A549 treated with DMSO at 1 μM for 4 hours (cell line): ENCODE measurements at places on chromosomes 2 and 18. TPM values are rescaled to one million over a fixed set of nuclear protein-coding genes. Genes with fewer than 3 reads are reported as not detected.

DUSP19 gene
- 0.41 to 1.1 TPM (median 0.61 TPM) in 5 replicates for total RNA-seq

CLEC4F gene
- not detected in 5 replicates for total RNA-seq

SLC14A1 gene
- 0.17 to 0.21 TPM (median 0.19 TPM) in 4 of 5 replicates, not detected in the other for total RNA-seq

TMEM247 gene
- not detected in 5 replicates for total RNA-seq

SRD5A2 gene
- total RNA-seq = 0.02 to 0.04 TPM (median 0.03 TPM) in 4 of 5 replicates, not detected in the other

MGAT5 gene
- 17.8 to 24.8 TPM (median 22.8 TPM) in 5 replicates for total RNA-seq

POTEC gene
- total RNA-seq = not detected in 5 replicates

TEX44 gene
- not detected in 5 replicates for total RNA-seq

CSRNP3 gene
- total RNA-seq = not detected in 5 replicates

SERPINB11 gene
- total RNA-seq = 0.07 to 0.08 TPM in 2 of 5 replicates, not detected in the others

RIT2 gene
- total RNA-seq = not detected in 5 replicates

AQP12B gene
- not detected in 5 replicates for total RNA-seq

BOK gene
- total RNA-seq = 22.6 to 33.2 TPM (median 30.6 TPM) in 5 replicates

LRRTM1 gene
- not detected in 5 replicates for total RNA-seq

TUBA4A gene
- 365 to 546 TPM (median 419 TPM) in 5 replicates for total RNA-seq

RPRM gene
- not detected in 5 replicates for total RNA-seq

IL1F10 gene
- total RNA-seq = not detected in 5 replicates

FAP gene
- total RNA-seq = 0.08 to 0.15 TPM (median 0.11 TPM) in 3 of 5 replicates, not detected in the others

TMEM182 gene
- 4.8 to 6.3 TPM (median 5.3 TPM) in 5 replicates for total RNA-seq

EGR4 gene
- 0.11 to 0.32 TPM (median 0.25 TPM) in 5 replicates for total RNA-seq

ALPI gene
- 0.02 TPM in 1 of 5 replicates, not detected in the others for total RNA-seq

MAP2 gene
- 0.28 to 0.72 TPM (median 0.50 TPM) in 5 replicates for total RNA-seq

LIMS2 gene
- total RNA-seq = 4.5 to 6.0 TPM (median 5.1 TPM) in 5 replicates

PTPRN gene
- total RNA-seq = 1.3 to 2.2 TPM (median 1.9 TPM) in 5 replicates

RAB6C gene
- not detected in 5 replicates for total RNA-seq

COL4A4 gene
- 0.89 to 2.7 TPM (median 1.9 TPM) in 5 replicates for total RNA-seq

AMER3 gene
- total RNA-seq = not detected in 5 replicates
